Substantia nigra (tissue), 51 donors: ENCODE measurements at places on chromosomes 6 and 20.

GRCh38 chr6:85771925-85772430 lies 129.3 kb upstream of the SYNCRIP start:
- DNase-seq: no peak

DNA sequence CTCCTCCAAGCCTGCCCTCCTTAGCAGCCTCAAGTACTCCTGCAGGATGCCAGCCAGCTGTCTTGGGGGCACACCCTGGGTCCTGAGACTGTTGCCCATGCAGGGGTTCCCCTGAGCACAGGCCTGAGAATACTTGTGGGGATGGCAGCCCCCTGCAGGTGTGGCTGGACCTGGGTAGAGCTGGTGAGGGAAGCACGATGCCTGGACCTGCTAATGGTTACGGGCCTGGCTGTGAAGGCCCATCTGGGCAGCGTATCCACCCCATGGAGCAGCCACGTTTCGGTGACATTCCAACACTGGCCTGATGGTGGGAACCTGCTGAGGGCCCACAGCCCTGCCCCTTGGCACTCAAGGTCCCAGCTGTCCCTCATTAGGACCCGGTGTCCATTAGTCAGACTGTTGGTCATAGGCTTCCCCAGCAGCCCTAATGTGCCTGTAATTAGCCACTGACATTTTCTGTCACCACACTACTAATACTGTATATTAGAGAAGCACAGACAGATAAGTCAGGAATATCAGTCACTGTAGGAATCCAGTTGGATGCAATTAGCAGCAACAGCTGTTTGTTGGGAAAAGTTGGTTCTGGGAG lies 20.3 kb downstream of the CCDC167 start:
- DNase-seq: no peak

DNA sequence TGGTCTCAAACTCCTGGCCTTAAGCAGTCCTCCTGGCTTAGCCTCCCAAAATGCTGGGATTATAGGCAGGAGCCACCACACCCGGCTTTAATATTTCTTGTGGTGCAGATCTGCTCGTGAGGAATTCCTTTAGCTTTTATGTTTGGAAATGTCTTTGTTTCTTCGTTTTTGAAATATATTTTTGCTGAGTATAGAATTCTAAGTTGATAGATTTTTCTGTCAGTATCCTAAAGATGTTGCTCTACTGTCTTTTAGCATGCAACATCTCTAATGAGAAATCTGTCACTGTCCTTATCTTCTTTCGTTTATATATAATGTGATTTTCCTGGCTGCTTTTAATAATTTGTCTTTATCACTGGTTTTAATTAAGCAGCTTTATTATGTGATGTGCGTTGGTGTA lies 75.1 kb downstream of the ZFAND3 start:
- DNase-seq: no peak

DNA sequence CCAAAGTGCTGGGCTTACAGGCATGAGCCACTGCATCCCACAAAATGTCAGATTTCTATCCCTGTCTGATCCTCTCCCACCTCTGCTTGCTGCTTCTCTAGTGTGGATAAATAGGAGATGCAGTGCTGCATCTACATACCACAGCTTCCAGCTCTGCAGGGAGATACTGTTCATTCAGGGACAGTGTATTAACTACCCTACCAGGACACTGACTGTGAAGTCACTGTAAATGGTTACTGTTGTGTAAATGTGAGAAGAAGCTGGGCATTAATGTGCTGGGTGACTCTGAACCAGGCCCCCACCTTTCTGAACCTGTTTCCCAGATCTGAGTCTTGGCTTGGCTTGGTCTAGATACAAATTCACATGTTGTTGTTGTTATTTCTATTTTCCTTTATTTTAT lies 488.6 kb upstream of the SULF2 start:
- DNase-seq: no peak

DNA sequence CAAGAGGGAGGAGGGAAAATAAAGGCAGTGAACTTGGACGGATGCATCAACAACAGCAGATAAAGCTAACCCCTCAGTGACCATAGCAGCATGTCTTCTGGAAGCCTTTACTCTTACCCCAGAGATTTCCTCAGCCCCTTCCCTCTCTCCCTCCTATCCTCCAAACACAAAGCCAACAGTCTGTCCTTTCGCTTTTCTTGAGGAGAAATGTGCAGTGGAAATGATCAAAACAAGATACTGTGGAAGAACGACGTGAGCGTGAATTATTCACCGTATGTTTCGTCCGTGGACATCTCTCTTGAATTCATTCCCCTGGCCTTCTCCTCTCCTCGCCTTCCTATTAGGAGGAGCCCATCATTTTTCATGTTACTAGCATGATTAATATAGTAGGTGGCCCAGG lies 8.5 kb downstream of the NRN1 start:
- DNase-seq: no peak

- DNase-seq: no peak
These were observed 68.4 kb upstream of the FABP7 start for GRCh38 chr6:122710908-122711635.

DNA sequence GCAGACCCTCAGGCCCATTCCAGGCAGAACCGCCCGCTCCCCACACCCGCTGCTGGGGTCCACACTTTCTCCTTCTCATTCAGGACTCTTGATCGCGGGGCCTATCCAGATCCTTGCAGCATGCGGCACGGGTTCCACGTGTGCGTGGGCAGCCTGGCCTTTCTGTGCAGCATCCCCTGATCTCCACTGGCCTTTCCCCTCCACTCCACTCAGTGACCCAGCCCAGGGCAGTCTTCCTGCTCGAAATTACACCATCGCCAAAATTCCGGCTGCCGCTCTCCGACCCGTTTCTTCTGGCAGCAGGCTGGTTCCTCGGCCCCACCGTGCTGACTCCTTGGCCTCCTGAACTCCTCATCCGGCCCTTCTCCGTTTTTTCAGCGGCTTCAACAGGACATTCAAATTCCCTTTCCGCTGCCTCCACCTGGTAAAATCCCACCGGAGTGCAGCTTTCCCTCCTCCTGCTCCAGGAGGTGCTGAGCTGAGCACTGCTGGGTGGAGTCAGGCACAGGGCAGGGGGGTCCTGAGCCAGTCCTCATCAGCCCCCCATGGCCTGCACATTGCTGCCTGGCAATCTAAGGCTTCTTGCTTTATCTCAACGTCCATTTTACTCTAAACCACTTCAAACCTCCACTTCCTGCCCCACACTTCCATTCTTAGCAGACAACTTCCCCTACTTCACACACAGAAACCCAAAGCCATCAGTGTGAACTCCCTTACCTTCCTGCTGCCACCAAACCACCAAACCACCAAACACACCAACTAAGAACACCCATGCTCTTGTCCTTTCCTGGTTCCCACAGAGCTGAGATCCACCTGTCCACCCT lies 9.0 kb downstream of the SFT2D1 start:
- no peak for DNase-seq

DNA sequence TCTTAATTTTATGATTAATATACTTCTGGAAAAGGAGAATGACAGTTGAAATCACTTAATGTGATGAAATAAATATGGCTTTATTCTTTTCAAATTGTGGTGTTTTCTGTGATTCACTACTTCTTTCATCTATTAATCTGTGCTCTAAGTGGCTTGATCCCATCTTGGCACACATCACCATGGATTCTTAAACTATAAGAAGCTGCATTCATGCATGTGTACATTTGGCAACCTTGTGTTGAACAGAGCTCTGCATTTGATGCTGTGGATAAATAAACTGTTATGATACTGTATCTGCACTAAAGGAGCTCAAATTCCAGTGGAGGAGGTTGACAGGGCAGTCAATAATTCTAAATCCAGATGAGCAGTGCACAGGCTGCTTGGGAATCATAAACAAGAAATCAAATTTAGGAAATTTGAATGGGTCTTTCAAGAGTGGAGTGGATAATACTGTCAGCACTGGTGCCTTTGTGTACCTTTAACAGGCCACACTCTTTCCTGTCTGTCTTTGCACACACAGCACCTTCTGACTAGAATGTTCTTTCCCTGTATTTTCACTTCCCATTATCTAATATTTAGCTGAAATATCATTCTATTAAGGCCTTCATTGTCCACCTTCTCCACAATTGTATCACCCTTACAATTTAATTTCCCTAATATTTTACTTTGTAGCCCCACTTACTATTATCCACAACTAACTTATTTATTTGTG lies 252.9 kb downstream of the GRM1 start:
- no peak for DNase-seq

- no peak for DNase-seq
These were observed 46.8 kb upstream of the FAM83C start for GRCh38 chr20:35339007-35339406.

GRCh38 chr20:17513939-17514338 lies 17.2 kb downstream of the BFSP1 start:
- no peak for DNase-seq

- DNase-seq: peak; percentile 30
These were observed 112.3 kb downstream of the RCAN2 start for GRCh38 chr6:46378882-46379416.

GRCh38 chr6:36808634-36809033 lies 30.6 kb downstream of the CPNE5 start:
- DNase-seq: no peak

GRCh38 chr6:2274981-2275891 lies 29.8 kb upstream of the GMDS start:
- no peak for DNase-seq

GRCh38 chr20:10604865-10605440 lies 68.8 kb downstream of the JAG1 start:
- no peak for DNase-seq

GRCh38 chr6:4671587-4672115 lies 104.6 kb upstream of the CDYL start:
- no peak for DNase-seq

DNA sequence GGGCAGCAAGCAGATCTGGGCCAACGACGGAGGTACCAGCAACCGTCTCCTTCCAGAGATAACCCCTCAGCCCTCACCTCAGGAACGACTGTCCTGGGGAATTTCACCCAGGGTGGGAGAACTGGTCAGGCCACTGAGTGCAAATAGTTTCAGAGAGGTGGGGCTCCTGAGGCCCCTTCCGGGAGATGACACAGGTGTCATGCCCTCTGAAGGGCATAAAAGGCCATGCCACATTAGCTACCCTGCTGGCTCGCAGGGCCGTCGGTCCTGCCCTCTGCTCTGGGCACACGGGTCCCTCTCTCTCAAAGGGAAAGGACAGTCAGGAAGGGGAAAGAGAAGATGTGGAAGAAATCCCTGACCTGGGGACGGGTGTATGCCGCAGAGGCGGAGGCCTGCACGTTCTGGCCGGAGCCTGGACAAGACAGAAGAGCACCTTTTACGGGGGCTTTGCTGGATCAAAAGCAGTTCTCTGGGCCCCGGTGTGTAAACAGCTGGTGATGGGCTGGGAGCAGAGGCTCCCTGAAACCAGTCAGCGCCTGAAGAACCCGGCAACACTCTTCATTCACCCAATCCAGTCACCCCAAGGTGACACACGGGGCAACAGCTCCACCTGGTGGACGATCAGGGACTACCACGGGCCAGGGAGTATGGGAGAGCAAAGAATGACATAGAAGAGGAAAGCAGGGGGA lies 6.4 kb upstream of the TAF8 start:
- DNase-seq: peak; percentile 81

DNA sequence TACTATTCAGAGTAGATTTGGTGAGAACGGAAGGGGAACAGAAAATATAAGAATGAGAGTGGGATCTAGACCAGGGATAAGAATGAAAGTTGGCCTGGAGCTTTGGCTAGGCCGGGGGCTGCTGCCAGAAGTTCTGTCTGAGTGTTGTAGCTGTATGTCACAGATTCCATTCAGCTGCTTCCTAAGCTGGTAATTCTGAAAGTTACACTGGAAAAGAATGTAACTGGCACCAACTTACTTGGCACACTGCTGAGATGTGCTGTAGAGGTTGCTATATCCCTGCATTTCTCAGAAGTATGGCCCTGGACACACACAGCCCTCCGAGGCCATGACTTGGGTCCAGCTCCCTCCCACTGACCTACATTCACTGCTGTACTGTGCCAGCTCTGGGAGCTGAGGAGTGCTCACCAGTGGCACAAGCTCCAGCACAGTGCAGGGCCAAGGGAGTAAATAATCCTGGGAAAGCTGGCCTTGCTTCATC lies 25.8 kb upstream of the TMEM217 start:
- DNase-seq: peak; percentile 41

- DNase-seq: no peak
These were observed 199.5 kb upstream of the FAM83B start for GRCh38 chr6:54646951-54647664.

DNA sequence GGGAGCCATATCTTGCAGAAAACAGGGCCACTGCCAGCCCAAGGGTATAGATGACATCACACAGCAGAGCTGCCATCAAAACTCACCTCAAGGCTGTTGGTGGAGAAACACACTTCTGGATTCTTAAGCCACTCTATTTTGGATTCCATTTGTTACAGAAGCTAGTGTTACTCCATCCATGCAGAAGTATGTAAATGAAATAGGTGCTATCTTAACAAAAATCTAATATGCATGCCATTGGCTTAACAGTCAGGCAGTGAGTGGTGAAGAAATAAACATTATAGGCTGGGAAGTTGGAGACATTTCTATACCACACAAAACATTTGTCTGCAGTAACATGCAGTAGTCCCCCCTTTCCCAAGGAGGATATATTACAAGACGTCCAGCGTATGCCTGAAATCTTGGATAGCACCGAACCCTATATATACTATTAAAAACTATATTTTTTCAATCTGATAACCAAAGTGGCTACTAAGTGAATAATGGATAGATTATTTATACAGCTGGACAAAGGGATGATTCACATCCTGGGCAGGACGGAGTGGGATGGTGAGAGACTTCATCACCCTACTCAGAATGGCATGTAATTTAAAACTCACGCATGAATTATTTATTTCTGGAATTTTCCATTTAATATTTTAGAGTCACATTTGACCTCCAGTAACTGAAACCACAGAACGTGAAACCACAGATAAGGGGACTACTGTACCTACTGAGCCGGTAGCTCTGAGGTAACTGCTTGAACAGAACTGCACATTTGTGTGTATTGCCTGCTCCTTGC lies 160.0 kb upstream of the PLN start:
- no peak for DNase-seq

DNA sequence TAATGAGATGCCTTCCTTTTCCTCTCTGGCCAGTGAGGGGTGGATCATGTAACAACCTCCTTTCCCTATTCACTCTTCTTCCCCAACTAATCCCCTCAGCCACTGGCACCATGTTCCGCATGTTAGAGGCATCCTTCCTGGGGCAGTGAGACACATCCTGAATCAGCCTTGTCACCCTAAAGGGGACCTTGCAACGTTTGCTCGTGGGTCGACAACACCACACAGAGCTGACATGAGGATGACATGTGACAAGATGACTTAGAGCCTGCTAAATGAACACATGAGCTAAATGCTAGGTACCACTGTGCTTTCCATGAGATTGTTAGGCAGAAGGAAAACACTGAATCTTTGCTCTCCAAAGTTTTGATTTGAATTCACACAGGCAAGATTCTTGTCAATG lies 129.2 kb downstream of the ATXN1 start:
- DNase-seq: no peak

GRCh38 chr20:44542890-44543289 lies 21.0 kb upstream of the SERINC3 start:
- no peak for DNase-seq

- no peak for DNase-seq
These were observed 13.8 kb downstream of the CCN5 start for GRCh38 chr20:44728801-44729443.

GRCh38 chr20:36344517-36345132 lies 38.5 kb downstream of the DLGAP4 start:
- DNase-seq: no peak

- no peak for DNase-seq
These were observed 45.0 kb upstream of the TRIM26 start for GRCh38 chr6:30258204-30258603.
